NCI-H2171 treated with DMSO at 0.1 percent for 48 hours (cell line): ENCODE measurements at places on chromosomes 1 and 21.
A peak's percentile ranks its signal among the peaks of the same experiment; 100 is the strongest.

DNA sequence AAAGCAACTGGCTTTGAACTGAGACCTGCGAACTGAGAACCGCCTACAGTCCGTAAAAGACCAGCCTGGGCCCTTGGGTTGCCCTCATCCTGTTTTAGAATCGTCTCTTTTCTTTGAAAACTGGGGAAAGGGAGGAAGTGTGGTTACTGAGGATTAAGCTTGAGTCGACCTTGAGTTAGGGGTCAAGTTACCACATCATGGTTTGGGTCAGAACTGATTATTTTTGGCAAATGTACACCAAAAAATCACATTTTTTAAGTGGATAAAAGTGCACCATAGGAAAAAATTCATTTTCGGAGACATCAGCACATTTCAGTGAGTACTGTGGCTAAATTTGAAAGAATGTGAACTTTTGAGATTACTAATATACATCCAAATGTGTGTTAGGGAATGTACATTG lies 76.9 kb upstream of the KAZN start:
- DNase-seq = no peak

DNA sequence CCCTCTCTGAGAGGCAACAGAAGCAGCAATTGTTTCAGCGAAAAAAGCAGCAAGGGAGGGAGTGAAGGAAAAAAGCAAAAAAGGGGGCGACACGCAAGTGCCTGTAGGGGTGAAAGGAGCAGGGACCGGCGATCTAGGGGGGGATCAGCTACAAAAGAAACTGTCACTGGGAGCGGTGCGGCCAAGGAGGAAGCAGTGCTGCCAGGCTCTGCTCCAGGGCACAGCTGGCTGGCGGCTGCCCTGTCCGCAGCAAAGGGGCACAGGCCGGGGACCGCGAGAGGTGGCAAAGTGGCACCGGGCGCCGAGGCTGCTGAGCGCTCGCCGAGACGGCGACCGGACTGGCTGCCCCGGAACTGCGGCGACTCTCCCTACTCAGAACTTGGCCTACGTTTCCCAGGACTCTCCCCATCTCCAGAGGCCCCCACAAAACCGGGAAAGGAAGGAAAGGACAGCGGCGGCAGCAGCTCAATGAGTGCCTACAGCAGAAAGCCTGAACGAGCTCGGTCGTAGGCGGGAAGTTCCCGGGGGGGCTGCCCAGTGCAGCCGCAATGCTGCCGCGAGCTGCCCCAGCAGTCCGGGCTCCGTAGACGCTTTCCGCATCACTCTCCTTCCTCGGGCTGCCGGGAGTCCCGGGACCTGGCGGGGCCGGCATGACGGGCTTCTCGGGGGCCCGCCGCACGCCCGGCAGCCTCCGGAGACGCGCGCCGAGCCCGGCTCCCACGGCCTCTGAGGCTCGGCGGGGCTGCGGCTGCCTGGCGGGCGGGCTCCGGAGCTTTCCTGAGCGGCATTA lies 1.0 kb upstream of the CDKN2C start:
- no peak for DNase-seq

GRCh38 chr1:113665071-113665470 lies 94.2 kb downstream of the PHTF1 start:
- DNase-seq = no peak

DNA sequence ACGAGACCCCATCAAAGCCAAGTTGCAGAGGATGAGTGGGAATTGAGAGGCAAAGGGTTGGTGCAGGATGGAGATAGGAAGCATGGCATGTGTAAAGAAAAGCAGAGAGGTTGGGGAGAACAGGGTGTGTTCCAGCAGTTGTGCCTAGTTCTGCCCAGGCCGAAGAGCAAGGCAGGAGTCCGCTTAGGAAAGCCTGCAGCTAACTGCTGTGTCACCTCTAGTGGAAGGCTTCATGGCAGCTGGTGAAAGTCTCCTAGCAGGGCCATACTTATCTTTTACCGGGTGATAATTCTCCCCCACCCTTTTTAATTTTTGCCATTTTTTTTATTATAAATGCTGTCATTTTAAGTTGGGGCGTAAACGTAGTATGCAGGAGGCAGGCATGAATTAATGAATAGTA lies 93.6 kb downstream of the NFIA start:
- DNase-seq = no peak

GRCh38 chr1:100456880-100457279 lies 81.1 kb upstream of the GPR88 start:
- no peak for DNase-seq

GRCh38 chr1:159829273-159829634 lies 2.6 kb downstream of the SLAMF8 start:
- DNase-seq = no peak

DNA sequence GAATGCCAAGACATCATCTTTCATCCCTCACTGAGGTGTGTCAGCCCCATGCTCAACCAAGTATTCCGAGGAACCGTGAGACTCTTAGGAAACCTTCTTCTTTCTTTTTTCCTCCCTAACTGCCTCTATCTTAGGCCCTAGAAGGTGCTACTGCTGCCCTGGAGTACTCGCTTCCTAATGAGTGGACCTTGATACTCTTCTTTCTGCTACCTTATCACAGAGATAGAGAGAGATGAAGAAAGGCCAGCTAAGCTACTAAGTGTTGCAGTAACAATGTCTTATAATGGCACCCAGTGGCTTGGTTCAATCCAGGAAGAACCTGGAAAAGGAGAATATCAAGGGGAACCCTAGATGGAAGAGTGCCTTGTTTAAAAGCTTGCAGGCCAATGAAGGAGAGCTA lies 86.6 kb downstream of the KIRREL1 start:
- DNase-seq = no peak

GRCh38 chr1:93178418-93178817 lies 1.8 kb downstream of the TMED5 start:
- no peak for DNase-seq

DNA sequence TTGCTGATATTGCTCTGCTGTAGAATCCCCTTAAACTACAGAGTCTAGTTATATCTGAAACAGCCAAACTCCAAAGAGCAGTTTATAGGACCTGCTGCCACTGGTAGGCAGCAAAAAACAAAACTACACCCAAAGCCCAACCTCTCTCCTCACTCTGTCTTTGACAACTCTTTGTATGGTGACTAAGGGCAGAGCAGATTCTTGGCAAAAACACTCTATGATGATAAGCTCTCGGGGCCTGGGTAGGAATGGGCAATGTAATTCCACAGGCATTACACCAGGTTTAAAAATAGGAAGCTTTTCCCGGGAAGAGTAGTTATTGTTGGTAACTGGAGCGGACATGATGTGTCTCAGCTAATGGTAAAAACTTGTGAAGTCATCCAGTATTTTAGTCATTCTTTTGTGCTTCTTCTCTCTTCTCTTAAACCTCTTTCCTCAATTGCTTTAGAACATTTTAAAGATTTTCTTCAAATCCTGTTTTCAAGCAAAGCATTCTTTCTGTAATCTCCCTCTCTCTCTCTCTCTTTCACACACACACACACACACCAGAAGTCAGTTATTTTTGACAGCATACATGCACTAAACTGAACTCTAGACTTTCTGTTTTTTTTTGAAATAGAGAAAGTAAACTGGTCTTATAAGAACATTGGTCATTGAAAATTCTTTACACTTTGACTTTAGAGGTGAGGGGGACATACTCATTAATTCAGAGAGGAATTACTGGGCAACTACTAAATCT lies 193.5 kb downstream of the PAPPA2 start:
- DNase-seq = no peak

GRCh38 chr21:28142697-28143096 lies 850.0 kb downstream of the LTN1 start:
- DNase-seq = no peak

DNA sequence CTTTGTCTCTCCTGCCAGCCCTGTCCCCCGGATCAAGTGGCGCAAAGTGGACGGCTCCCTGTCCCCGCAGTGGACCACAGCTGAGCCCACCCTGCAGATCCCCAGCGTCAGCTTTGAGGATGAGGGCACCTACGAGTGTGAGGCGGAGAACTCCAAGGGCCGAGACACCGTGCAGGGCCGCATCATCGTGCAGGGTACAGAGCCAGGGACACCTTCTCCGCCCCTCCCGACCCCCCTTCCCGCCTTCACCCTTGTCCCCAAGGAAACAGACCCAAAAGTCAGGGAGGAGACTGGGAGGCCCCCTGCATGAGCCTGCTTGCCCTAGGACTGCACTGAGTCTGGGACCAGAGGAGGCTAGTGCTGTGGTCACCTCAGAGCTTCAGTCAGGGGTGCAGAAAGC lies 18.2 kb downstream of the CNTN2 start:
- no peak for DNase-seq

DNA sequence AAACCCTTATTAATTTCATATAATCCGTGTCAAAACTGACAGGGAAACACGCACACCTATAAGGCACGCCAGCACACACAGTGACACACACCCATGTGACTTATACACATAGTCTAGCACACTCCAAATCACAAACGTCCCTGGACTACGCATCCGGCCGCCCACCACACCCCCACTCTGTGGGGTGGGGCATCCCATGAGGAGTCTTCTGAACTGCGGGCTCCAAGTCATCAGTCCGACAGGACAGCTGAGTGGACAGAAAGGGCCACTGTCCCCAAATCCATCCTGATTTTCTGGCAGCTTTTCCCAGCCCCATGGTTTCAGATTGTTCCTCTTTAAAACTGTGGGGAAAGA lies 829 bp downstream of the PEA15 start:
- DNase-seq = no peak

GRCh38 chr1:226609836-226610455 lies 61.4 kb downstream of the STUM start:
- peak; percentile 78 for DNase-seq

- no peak for DNase-seq
Observed at GRCh38 chr1:38555594-38555993, 304.0 kb downstream of the RRAGC start.

- no peak for DNase-seq
Observed at GRCh38 chr1:56289260-56289659, 290.1 kb downstream of the PLPP3 start.

DNA sequence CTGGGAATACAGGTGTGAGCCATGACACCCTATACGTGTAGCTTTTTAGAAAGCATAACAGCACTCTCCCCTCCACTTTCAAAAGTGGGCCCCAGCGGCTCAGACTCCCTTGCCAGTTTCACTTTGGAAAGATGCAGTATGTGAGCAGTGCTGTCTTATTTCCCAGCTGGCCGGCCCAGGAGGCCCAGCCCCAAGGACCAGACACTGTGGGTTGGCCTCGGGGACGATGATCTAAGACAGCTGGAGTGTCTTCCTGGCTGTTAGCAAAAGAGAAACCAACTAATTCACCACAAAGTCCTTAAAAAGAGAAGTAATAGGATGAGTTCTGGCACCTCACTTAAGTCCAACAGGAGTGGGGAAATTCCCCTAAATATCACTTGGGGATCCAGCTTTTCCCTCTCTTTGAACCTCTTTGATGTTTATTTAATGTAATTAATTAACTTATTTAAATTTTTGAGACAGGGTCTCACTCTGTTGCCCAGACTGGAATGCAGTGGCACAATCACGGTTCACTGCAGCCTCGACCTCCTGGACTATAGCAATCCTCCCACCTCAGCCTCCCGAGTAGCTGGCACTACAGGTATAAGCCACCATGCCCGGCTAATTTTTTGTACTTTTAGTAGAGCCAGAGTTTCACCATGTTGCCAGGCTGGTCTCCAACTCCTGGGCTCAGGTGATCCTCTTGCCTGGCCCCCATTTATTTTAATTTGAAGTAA lies 17.6 kb upstream of the CLIC4 start:
- DNase-seq = no peak

DNA sequence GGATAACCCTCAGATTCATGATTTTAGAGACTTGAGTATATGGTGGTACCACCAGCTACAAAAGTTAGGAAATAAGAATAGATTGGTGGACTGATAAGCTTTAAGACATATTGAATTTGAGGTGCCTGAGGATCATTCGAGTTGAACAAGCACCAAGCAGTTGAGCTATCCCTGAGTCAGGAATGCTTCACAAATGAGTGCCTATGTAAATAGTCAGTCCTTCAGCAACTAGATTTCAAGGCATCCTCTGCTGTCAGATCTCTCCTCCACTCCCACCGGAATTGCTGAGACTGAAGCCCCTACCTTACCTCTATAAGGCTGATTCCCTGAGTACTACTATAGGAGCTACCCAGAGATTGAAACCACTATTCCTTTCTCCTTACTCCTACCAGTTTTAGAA lies 7.1 kb downstream of the BTF3L4 start:
- no peak for DNase-seq

GRCh38 chr21:43196826-43197225 lies 28.0 kb downstream of the CRYAA start:
- peak; percentile 28 for DNase-seq

- no peak for DNase-seq
Observed at GRCh38 chr1:10338611-10339010, 60.3 kb upstream of the PGD start.

DNA sequence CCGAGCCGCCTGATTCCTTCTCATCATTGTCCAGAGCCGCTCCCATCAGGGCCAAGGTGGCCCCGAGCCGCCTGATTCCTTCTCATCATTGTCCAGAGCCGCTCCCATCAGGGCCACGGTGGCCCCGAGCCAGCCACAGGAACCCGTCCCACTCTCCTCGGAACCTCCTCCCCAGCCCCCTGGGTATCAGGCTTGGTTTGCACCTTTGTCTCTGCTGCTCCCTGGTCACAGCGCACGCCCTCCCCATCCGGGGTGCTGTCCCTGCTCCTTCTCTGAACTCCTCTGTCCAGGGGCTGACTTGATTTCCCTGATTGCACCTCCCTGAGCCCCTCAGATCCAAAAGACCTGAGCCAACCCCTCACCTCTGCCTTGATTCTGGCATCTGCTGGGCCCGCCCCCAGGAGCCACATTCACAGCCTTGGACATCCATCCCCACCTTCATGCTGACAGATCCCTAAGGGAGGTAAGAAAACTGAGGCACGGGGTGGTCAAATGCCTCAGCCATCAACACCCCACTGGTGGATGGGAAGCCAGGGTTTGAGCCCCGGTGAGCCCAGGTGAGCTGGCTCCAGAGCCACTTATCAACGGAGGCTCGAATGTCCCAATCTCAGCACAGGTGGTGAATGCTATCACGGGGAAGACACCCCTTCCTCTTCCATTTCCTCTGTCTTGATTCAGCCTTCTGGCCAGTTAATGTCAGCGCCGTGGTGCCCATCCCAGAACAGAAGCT lies 25.6 kb upstream of the COL18A1 start:
- no peak for DNase-seq

- no peak for DNase-seq
Observed at GRCh38 chr1:93420400-93420799, 27.5 kb upstream of the FNBP1L start.

- DNase-seq = peak; percentile 19
Observed at GRCh38 chr1:157490467-157491165, 61.7 kb downstream of the FCRL5 start.

DNA sequence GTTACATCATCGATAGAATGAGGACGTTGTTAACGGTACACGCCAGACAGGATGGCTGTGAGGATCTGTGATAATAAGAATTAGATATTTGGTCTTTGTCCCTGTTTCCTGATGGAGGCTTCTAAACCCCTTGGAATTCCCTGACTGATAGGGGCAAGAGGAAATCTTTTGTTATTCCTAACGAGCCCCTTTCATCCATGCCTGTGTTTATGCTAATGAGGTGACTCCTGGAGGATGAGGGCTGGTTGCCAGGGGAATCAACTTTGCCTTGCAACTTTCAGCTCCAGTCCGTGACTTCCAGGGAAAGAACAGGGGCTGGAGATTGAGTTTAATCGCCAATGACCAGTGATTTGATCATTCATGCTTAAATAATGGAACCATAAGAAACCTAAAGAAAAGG lies 39.3 kb upstream of the NLRP3 start:
- DNase-seq = no peak

- DNase-seq = no peak
Observed at GRCh38 chr1:3169665-3170356, 100.8 kb downstream of the PRDM16 start.
